NCI-H146 (cell line): ENCODE measurements at places on chromosomes 13 and 19.
A peak's percentile ranks its signal among the peaks of the same experiment; 100 is the strongest.

GRCh38 chr13:106156468-106156867, 379.0 kb downstream of the EFNB2 start:
- DNase-seq: no peak

DNA sequence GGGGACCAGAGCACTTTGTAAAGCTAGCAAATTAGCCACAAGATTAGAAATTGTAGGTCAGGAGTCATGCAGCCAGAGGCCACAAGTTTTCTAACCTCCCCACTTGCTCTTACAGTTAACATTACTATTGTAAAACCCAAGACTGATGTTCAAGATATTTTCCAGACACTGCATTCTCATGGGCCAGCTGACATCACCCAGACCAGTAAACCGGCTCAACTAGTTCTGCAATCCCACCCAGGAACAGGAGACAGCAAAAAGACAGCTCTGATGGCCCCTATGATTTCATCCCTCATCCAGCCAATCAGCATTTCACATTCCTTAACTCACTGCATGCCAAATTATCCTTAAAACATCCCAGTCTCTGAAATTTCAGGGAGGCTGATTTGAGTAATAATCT, 178.5 kb downstream of the PRR20E start:
- no peak for DNase-seq

DNA sequence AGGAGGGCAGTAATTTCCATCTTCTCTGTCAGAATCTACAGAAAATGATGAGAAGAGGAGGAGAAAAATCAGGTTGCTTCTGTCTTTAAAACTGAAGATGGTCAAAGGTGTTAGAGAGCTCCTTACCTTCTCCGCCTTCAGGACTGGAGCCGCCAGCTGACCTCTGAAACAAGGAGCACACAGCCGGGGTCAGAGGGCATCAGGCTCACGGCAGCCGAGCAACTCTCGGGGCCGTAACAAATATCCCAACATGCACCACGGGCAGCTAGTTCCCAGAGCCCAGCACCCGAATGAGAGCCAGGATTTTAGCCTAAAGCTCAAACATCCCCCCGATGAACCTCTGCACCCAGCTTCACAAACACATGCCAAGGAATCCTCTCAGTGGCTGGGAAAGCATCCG, 27.6 kb downstream of the CAPS start:
- no peak for DNase-seq

DNA sequence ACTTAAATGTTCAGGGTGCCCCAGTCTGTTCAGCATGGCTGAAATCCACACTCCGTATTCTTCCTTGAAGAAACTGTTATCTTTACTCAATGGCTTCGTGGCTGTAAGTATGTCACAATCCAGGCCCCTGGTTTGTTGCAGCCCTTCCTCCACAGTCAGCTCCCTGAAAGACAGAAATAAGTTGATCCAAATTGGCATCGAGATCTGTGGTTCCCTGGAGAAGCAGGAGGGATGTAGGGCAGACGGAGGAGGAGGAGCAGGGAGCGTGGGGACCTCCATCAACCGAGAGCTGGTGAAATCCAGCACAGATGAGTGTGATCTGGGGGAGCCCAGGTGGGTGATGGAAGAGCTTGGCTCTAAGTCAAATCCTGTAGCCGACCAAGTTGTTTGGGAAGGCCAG, 304 bp downstream of the TSPAN16 start:
- no peak for DNase-seq

GRCh38 chr19:7636691-7637373, at the start of gene STXBP2:
TSS of gene STXBP2 (plus strand) at chr19:7637110. CDS start at chr19:7637150, 40 bp downstream.
- peak; percentile 66 for DNase-seq

DNA sequence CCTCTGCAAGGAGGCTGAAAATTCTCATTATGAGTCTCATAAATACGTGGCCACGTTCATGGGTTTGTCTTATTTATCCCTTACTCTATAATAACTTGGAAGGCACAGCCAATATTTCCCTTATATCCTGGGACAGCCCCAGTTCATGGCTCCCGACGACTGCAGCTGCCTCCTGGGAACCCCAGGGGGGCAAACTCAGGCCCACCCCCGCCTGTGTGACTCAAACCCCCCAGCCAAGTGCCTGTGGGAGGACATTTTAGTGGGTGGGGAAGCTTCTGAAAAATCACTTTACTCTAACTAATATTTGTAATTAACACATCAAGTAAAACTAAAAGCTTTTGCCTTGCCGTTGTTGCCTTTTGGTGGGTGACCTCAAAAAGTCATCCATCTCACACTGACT, 14.3 kb downstream of the RASA3 start:
- DNase-seq: no peak

GRCh38 chr19:19452243-19453124, 47.0 kb downstream of the GATAD2A start:
- no peak for DNase-seq

- DNase-seq: peak; percentile 6
Measured at GRCh38 chr19:7970716-7971448, 27.4 kb upstream of the TIMM44 start.

- DNase-seq: peak; percentile 43
Measured at GRCh38 chr13:59931621-59932020, 232.1 kb downstream of the DIAPH3 start.
